ENCODE measurements at places on chromosomes 11 and 22.

DNA sequence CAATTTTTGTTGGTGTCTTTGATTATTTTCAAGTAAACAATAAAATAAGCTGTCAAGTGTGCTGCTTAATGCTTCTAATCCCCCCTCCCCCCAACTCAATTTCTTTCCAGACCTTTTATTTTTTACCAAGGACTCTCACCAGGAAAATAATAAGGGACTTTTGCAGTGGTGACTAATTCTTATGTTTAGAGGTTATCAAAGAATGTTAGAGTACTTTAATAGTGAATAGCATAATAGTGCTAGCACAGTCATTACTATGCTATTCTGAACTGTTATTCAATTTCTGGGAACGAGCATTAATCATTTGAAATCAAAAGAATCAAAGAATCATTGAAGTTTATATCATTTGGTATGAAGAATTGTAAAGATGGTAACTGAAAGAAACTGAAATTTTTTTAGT, 251.4 kb downstream of the DDX10 start:
- DNase-seq, result no peak

GRCh38 chr22:50119169-50119767, 29.5 kb downstream of the MOV10L1 start:
- no peak for DNase-seq

DNA sequence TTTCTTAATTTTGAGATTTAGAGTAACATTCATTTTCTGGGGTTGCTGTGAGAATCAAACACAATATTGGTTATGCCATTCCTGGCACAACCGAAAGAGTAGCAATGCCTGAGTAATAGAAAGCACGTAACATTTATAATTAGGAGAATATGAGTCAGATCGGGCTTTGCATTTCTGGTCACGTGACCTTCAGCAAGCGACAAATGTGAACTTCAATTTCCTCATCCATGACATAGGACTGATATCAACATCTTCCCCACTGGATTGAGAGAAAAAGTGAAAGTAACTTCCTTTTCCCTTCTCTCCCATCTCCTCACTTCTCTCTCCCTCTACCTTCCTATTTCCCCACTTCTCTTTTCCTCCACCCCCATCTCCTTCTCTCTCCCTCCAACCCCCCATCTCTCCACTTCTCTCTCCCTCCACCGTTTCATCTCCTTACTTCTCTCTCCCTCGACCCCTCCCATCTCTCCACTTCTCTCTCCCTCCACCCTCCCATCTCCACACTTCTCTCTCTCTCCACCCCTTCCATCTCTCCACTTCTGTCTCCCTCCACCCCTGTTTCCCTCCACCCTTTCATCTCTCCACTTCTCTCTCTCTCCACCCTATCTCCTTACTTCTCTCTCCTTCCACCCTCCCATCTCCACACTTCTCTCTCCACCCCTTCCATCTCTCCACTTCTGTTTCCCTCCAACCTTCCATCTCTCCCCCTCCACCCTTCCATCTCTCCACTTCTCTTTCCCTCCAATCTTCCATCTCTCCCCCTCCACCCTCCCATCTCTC, 33.5 kb upstream of the CAT start:
- DNase-seq, result peak; percentile 6

GRCh38 chr11:9847636-9848035, 183.8 kb downstream of the SWAP70 start:
- no peak for DNase-seq

DNA sequence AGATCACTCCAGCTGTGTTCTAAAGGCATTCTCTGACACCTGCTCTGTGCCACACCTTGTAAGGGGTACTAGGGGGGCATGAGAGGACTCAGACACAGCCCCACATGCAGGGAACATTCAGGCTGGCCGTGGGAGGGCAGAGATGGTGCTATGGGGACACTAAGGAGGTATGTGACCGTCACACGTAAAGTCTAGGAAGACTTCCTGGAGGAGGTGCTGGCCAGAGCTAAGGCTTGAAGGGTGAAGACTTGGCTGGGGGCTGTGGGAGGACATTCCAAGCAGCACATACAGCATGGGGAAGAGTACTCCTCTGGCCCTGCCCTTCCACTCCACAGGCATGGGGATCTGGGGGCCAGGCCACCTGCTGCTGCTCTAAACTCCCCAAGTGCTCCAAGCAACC, 48.5 kb upstream of the TCF20 start:
- no peak for DNase-seq

- no peak for DNase-seq
These were observed 449.6 kb upstream of the B3GAT1 start for GRCh38 chr11:134861490-134862104.

DNA sequence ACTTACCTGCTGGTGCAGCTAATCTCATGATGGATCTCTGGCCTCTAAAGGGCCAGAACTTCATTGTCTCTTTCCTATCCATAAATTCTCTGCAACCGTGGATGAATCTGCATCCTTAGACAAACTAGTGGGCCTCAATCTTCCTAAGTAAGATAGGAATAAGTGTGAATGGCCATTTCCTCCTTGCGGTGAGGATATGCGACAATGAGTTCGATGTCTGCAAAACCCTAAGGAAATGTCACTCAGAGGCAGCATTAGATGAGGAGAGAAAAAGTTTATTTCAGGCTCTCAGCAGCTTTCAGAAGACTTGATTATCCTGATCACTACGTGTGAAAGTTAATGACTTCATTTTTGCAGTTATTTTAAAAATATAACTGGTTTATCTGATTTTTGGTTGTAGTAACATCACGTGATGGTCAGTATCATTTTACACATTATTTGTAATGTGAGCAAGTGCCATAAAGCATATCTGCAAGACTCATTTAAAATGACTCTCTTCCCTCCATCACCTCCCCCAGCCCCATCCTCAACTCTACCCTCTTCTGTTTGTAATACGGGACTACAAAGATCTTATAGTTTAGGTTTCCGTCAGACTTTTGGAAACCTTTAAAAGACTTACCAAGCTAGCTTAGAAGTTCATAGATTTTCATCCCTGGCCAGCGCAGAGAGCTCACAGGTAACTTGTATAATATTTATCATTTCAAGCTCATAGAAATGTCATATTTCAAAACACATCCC, 10.2 kb downstream of the GRAP2 start:
- no peak for DNase-seq

DNA sequence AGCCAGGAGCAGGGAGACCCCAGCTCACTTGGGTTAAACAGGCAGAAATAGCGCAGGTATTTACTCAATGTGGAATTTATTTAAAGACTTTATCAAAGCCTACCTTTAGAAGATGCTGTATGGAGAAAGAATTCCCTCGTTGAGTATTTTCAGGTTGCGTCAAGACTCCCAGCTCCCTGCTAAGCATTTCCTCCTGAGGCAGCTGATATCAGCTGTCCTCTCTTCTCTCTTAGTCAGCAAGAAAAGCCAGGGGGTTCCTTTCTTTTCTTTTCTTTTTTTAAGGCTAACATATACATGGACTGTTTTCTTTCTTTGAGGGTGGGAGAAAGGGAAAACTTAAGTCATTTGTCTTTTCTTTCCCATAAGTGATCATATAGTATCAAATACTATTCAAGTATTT, 125.8 kb upstream of the POU2AF2 start:
- no peak for DNase-seq

- DNase-seq, result no peak
These were observed 47.0 kb upstream of the CARS1 start for GRCh38 chr11:3104051-3104714.

- DNase-seq, result peak; percentile 68
These were observed 5.9 kb upstream of the PHF21A start for GRCh38 chr11:46127150-46127638.

GRCh38 chr22:44182588-44183286, 2.0 kb downstream of the PARVG start:
- DNase-seq, result peak; percentile 46

- DNase-seq, result no peak
These were observed 976.3 kb upstream of the FAT3 start for GRCh38 chr11:91248199-91248807.

- no peak for DNase-seq
These were observed 5.0 kb downstream of the NAGA start for GRCh38 chr22:42065438-42066125.

DNA sequence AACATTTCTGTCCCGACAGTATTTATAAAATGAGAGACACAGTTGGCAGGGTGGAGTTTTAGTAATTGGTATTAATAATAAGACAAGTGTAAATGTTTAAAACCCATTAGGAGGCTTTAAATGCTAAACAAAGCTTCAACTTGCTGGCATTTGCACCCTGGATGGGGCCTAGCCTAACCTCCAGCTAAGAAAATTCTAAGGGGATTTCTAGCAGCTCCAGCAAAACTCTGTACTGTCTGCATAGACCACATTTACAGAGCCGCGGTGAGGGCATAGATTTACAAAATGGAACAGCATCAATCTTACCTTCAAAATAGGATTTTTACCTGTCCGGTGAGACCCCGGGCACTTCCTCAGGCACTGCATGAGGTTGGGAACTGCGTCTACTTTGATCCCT, 113.9 kb upstream of the ANO1 start:
- no peak for DNase-seq

- DNase-seq, result no peak
These were observed 5.6 kb upstream of the ZBED4 start for GRCh38 chr22:49847751-49848689.

DNA sequence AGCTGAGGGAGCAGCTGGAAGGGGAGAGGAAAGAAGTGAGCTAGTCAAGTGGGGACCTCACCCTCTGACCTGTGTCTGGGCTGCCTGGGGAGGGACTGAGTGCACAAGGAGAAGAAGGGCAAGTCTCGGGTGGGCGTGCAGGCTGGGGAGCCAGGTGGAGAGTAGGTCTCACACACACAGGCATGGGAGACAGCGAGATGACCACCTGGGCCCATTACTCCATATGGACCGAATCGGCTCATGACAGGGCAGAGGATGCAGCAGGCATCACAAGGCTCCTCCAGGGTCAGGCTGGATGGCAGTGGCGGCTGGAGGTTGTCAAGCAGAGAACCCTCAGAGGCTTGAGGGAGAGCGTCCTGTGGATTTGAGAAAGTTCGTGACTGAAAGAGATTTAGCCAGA, 63.5 kb downstream of the CEP164 start:
- no peak for DNase-seq

- DNase-seq, result no peak
These were observed 66.3 kb downstream of the C11orf91 start for GRCh38 chr11:33634291-33634834.

DNA sequence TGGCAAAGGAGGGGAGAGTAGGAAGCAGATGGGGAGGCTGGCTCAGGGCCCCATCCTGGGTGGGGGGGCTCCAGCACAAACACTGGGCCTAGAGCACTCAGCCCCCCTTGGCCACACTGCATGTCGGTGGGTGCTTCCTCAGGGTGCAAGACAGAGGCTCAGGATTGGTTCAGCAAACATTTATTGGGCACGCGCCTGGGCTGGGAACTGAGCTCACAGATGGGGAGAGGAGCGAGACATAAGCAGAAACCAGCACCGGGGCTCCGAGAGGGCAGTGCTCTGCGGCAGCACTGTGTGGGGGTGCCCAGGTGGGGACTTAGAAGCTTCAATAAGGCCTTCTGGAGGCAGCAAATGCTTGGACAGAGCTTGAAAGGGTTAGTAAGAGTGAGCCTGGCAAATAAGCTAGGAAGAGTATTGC, 12.1 kb upstream of the EHD1 start:
- no peak for DNase-seq

DNA sequence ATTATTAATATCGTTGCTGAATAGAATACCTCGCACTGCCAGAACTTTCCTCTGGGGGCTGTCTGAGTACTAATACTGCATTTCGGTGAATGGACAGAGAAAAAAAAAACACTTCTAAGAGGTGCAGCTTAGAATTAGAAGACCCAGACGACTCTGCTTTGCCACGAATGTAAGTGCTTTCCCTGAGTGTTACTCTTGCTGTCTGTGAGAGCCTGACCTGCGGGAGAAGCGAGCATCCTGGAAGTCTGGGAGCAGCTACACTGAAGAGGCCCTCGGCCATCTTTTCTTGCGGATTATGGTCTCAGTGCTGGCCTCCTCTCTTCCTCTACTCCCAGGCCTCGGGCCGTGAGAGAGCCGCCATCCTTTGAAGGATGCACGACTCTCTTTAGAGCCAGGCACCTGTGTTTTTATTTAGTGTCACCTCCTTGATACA, 94.9 kb downstream of the SCN3B start:
- no peak for DNase-seq

DNA sequence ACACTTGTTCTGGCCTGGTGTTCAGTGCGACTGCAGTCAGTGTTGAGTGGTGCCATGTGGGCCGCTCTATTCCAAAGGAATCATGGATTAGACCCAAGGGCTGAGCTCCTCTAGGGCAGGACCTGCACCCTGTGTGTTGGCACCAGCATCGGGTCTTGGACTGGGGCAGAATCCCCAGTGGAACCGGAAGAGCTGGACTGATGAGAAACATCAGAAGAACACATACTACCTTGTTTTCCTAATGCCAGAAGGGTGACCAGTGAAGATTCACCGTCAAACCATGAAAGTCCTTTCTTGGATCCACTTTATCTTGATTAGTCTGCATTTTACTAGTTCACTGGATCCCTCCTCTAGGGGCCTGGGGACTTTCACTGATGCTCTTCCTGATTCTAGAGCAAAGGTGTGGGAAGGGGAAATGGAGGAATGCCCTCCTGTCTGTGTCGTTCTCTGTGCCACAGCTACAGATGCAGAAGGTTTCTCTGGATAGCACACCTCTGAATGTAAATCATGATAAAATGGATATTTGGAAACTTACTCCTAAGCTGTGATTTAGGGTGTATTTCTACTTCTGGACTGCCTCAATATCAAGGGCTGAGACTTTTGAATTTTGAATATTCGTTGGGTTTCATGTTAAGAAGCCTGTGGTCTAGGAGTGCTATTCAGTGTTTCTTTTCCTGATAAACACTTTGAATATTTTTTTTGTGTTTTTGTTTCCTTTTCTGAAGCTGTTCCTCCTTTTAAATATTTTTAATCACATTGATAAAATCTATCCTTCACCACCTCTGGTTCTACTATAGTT, 11.0 kb upstream of the GLB1L3 start:
- no peak for DNase-seq

GRCh38 chr11:69799582-69799981, 19.6 kb downstream of the FGF3 start:
- no peak for DNase-seq

DNA sequence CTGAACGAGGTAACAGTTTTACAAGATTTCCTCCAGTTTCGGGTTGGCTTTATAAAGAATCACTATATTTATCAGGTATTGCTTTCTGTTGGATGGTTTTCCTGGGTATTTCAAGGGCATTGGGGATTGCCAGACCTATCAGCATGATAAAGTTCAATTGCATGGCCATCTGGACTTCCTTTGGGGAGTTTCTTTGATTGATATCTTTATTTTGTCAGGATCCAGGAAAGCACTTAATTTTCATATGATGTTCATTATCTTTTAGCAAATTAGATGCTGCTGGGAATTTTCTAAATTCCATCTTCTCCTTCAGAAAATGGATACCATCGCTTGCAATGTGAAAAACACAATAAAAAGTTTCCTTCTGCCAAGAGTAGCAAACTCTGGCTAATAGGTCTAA, 21.2 kb downstream of the RFPL2 start:
- no peak for DNase-seq

DNA sequence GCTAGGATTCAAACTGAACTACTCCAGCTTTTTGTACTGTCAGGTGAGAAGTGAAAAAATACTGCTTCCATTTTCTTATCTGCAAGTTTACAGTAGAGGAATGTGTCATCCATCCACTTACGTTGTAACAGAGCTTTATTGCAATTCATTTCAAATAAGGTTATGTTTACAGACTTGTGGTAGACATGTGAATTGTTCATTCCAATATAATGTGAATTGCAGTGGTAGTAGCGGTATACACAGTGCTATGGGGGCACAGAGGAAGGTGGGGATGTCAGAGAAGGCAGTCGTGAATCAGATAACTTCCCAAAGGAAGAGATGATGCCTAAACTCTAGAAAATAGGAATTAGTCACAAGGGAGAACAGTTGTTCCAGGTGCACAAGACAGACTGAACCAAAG, 42.5 kb downstream of the CEP57 start:
- no peak for DNase-seq

Measured in CD4-positive, alpha-beta T cell treated with Interleukin-6 at 100 ng/mL for 8 hours (primary cell).